ENCODE measurements at places on chromosomes 12 and 14.
A peak's percentile ranks its signal among the peaks of the same experiment; 100 is the strongest.

GRCh38 chr14:68979722-68980451 lies 785 bp upstream of the ACTN1 start:
- peak; percentile 11 for DNase-seq

DNA sequence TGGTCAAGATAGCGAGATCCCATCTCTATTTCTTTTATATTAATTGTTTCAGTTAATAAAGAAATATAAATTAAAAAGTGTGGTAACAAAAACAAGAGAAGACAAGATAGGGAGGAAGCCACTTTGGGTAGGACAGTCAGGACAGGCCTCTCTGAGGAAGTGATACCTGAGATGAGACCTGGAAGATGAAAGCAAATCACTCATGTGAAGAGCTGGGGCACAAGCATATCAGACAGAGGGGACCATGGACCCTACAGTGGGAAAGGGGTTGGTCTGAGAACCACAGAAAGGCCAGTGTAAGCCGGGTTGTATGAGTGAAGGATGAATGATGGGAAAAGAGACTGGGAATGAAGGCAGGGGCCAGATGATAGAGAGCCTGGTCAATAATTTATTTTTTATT lies 1.8 kb upstream of the MED6 start:
- DNase-seq, result peak; percentile 23

DNA sequence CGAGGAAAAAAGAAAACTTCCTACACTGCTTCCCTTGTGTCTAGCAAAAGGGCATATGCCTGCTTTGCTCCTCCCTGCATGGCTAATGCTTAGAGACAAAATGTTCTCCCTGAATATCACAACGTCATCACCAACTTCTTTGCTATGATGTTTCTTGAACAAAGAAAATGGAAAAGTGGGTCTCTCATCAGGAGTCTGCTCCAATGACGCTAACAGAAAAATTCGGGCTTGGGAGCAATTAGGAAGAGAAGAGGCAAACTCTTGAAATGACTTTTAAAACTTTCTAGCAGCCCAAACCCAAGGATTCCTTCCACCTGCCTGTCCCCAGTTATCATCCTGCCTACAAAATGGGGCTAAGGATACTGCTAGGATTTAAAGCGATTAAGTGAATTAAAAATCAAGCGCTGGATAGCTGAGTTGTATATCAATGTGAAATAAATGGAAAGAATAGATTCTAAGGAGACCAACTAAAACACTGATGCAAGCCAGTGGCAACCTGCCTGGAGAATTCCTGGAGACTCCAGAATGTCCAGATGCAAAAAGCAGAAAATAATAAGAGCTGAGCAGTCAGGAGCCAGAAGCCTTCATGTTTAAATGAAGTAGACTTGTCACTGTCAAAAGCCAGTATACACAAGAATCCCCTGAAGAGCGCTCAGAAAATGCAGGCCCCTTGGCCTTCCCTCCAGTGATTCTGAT lies 183.8 kb downstream of the DPF3 start:
- no peak for DNase-seq

DNA sequence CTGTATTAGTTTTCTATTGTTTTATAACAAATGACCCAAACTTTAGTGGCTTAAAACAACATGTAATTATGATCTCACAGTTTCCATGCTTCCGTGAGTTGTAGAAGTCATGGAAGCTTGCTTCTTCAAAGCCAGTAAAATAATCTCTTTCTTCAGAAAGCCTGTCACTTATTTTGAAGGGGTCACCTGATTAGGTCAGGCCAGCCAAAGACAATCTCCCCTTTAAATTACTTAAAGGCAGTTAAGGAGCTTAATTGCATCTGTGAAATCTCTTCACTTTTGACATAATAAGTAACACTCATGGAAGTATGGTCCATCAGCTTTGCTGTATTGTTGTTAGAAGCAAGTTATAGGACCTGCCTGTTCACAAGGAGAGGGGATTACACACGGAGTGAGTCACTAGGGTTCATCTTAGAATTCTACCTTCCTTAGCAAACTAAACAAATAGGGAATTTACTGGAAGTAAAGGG lies 89.8 kb downstream of the FAR2 start:
- no peak for DNase-seq

DNA sequence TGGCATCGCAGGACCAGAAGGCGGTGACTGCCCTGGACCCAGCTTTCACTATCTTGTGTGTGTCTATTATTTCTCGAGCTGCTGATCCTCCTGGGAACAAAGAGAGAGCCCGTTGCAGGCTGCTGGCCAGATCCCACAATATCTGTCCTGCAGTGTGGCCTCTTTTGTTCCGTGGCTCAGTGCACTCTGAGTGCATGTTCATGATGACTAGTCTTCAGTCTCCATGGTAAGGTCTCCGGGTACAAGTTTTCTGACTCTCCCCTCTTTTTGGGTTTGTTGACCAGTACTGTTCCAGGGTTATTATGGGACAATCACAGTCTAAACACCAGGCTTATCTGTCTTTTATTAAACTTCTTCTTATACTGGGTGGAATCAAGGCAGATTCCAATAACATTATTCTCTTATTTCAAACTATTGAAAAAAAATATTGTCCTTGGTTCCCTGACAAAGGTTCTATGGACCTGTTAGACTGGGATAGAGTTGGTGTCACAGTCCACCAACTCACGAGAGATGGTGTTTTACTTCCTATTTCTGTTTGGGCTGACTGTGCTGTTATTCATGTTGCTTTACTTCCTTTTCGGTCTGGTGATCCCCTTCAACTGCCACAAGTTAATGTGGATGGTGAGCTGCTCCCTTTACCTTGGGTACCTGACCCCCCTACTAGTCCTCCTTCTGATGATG lies 192.9 kb upstream of the ALG10B start:
- DNase-seq, result no peak

DNA sequence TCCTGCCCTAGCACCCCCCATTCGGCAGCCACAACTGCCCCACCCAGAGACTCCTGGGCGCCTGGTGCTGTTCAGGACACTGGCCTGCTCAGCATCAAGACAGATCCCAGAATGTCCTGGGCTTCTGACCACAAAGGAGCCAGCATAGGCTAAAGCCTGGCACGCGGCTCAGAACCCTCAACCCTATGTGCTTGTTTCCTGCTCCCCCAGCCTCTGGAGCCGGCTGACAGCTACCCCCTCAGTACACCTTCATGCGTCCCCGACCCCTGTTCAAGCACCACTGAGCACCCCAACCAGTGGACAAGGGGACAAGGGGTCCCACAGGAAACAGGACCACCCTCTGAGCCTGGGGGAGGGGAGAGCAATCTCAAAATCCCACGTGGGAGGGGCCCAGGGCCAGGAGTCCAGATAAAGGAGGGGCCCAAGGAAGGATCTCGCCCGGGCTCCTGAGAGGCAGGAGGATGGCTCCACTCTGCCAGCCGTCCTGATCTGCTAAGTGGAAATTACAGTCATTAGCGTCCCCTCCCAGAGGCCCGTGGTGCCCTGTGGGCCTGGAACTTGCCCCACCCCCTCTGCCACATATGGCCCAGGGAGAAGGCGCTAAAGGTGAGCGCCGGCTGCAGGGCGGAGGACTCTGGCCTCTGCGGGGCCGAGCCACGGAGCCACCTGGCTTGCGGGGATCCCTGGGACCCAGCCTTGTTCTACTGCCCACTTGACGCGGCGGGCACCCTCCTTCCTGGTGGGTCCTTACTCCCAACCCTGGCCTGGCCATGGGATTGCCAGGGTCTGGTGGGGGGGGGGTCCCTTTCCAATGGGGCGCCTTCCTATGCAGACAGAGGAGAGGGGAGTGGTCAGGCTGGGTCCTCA lies 27.2 kb upstream of the GPR132 start:
- DNase-seq, result peak; percentile 42

GRCh38 chr12:115185506-115185905 lies 501.5 kb upstream of the TBX3 start:
- no peak for DNase-seq

- no peak for DNase-seq
These were observed 602.7 kb upstream of the FOXG1 start for GRCh38 chr14:28163897-28164296.

- DNase-seq, result no peak
These were observed 14.5 kb upstream of the HPD start for GRCh38 chr12:121873216-121873569.

GRCh38 chr12:95615749-95616148 lies 64.5 kb upstream of the USP44 start:
- peak; percentile 14 for DNase-seq

GRCh38 chr14:58769771-58770170 lies 132.0 kb downstream of the DACT1 start:
- DNase-seq, result no peak

GRCh38 chr12:88958153-88958552 lies 377.9 kb upstream of the KITLG start:
- DNase-seq, result no peak

GRCh38 chr12:27293463-27293862 lies 39.2 kb upstream of the BMAL2 start:
- DNase-seq, result no peak

DNA sequence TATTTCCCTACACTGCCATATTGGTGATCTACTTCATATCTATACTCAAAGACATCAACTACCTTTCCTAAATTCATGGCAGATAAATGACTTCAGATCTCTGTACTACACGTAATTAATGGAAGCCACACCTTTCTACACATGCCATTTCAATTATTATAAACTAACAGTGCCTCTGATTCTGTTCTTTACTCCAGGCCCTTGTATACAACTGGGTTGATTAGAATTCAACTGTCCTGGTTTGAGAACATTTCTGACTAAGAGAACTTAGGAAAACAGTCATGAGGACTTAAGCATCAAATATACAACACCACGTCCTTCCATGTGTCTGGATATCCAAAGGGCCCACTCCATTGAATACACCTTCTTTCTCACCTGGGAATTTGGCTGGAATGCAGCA lies 1.8 kb downstream of the ACIN1 start:
- DNase-seq, result no peak

- no peak for DNase-seq
These were observed 395.7 kb upstream of the PDE3A start for GRCh38 chr12:19972325-19973288.

- peak; percentile 74 for DNase-seq
These were observed 237.6 kb upstream of the AMIGO2 start for GRCh38 chr12:47317175-47317915.

DNA sequence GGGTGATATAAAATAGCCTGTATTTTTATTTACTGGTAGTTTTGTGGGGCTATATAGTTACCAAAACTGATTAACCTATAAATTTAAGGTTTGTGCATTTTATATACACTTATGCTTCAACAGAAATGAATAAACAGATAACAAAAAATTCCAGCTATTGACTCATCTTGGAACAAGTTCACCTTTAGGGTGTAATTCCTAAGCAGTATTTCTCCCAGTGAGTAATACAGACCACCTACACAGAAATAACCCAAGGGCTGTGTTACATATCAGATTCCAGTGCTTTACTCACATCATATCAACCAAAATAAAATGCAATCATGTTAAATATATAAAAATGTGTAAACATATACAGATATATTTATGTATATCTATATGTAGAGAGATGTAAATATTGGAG lies 345.6 kb downstream of the ADAMTS20 start:
- DNase-seq, result no peak

DNA sequence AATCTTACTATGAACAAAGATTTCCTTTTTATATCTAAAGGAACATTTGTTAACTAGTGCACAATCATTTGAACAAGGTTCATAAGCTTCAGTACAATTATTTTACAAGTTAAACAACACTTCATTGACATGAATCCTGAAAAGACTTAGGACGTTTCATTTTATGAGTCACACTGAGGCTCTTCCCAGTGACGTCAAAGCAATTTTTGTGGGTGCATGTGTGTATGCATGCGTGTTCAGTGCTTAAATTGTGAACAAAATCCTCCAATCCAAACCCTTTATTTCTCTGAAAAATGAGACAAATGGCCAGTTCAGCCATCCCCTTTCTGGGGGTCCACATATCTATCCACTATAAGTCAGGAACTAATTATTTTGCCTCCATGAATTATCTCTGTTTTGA lies 2.9 kb downstream of the LMNTD1 start:
- DNase-seq, result no peak

DNA sequence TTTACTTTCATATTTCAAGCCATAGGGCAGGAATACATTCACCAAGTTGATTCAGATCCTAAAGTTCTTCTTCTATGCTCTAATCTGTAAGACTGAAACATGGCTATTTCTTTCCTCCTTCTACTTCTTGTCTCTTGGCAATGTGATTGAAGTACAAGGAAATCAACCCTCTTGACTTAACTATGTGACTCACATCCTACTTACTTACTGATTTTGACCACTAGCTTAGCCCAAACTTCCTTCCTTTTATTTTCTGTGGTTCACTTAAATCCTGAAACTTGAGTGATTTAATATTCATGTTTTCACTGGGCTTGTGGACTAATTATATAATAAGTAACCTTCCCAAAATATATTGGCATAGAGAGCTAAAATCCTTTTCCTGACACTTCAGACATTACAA lies 111.2 kb upstream of the NOVA1 start:
- no peak for DNase-seq

- DNase-seq, result no peak
These were observed 978.4 kb downstream of the BCL11B start for GRCh38 chr14:98293576-98293975.

DNA sequence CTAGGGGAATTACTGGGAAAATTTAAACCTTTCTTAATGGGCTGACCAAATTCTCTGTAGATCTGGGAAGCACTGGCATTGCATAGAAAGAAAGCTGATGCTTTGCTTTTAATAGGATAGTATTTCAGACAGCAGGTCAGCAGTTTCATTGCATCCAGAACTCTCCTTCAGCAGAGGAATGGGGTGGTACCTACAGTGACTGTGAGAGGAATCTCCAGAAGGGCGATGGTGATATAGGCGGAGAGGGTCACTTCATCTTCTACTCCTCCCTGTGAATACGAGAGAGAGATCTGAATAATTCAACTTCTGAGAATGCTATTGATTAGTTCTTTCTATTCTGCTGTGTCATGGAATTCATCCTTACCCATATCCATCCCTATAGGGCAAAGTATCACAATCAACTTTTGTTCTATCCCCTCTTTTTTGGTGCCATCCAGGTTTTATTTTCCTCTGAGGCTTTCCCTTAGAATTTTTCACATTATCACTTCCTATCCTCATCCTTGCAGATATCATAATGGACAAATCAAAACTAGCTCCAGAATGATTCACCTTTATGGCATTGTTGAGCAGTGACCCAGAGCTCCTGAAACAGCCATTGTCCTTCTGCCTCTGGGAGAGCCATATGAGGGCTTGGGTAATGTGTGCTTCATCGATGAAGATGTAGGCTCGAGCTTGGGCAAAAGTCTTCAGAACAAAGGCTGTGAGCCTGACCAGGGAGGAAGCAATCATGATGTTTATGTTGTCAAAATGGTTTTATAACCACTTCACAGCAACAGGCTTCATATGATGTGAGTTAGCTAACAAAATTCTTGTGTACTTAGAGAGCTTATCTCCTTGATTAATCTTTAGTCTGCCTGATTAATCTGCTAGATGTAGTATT lies 38.3 kb downstream of the A2M start:
- DNase-seq, result no peak
